ENCODE measurements at places on chromosomes 16 and 17.

GRCh38 chr17:68624381-68624780, 23.2 kb upstream of the FAM20A start:
- DNase-seq, result no peak

GRCh38 chr16:49578435-49579024, 204.9 kb downstream of the C16orf78 start:
- no peak for DNase-seq

DNA sequence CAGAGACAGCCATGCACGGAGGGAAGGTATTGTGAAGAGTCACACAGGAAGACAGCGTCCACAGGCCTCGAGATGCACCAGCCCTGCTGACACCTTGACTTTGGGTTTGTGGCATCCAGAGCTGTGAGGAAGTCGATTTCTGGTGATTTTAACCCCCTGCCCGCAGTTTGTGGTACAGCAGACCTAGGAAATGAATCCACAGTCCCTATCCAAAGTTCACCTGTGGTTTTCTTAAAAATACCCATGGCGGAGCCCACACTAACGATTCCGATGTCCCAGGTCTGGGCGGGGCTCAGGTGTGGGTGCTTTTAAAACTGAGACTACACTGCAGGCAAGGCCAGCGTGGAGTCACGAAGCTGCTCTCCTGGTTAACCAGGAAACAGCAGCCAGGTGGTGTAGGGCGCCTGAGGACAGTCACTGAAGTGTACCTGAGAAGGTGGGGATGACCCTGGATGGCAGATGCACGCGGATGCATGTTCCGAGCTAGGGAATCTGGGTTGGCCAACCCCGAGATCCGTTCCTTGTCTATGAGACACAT, 14.4 kb upstream of the MEAK7 start:
- DNase-seq, result no peak

DNA sequence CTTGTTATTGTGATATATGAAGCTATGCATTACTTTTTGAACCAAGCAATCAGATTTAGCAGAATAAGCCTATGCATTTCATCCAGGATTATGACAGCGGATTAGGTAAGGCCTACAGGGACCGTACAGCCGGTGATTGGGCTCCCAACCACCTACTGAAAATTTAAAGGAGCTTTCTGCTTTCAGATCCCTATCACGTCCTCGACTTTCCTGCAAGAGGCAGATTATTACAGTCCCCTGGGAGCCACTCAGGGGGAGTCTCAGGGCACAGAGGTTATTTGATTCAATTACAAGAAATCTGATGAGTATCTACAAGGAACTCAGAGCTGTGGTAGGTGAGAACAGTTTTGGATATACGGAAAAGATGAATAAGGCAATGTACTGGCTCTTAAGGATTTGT, 80.7 kb downstream of the HS3ST3B1 start:
- DNase-seq, result no peak

DNA sequence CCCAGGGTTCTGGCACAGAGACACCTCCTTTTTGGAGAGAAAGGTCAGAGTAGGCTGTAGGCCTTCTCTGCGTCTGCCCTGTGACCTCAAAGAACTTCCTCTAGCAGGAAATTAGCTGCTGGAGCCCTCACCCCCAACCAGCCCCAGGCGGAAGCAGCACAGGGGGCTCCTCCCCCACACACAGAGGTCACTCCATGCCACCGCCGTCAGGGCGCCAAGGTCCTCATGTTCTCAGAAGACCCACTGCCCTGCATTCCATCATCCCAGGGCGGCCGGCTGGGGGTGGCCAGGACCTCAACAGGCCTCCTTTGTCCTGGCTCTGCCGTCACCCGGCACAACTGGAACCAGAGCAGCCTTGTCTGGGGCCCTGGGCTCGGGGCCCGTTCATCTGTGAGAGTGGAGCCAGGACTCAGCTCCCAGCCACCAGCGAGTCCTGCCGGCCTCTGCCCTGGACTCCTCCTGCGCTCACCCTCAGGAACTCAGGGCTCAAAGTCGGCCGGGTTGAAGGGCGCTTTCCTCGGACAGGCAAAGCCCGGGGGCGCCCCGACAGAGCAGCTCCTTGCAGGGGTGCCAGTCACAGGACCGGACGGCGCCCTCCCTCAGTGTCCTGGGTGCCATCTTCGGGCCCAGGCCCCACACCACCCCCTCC, 1.2 kb downstream of the TMC6 start:
- DNase-seq, result no peak

DNA sequence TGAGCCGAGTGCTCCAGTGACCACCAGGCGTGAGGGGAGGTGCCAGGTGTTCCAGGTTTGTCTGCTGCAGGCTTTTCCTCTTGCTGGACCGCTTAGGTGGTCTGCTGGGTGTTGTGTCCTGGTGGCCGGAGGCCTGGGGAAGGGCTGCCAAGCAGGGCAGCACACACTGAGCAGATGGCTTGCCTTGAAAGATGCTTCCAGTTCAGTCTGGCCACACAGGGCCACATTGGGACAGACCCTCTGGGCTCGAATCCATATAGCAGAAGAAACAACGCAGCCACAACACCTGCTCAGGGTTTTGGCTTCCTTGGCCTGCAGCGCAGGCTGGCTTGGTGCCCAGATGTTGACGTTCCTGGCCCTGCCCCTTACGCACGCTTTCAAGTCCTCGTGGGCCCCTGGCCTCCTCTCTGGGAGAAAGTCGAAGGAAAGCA, 24.8 kb downstream of the GINS2 start:
- DNase-seq, result no peak

DNA sequence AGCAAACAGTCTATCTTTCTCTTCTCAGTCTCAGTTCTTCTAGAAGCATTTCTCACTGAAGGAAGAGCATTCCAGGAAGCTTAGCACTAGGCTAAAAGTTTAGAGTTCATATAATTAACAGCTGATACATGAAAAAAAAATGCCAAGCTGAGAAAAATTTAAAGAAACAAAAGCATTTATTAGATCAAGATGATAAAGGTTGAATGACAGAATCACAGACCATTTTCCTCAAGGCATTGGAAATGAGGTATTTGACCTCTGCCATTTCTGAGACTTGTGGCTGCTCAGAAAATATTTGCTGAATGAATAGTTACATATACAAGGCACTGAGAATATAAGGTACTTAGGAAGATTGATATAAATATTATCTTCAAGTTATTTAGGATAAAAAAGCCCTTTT, 901.6 kb upstream of the GOT2 start:
- DNase-seq, result no peak

DNA sequence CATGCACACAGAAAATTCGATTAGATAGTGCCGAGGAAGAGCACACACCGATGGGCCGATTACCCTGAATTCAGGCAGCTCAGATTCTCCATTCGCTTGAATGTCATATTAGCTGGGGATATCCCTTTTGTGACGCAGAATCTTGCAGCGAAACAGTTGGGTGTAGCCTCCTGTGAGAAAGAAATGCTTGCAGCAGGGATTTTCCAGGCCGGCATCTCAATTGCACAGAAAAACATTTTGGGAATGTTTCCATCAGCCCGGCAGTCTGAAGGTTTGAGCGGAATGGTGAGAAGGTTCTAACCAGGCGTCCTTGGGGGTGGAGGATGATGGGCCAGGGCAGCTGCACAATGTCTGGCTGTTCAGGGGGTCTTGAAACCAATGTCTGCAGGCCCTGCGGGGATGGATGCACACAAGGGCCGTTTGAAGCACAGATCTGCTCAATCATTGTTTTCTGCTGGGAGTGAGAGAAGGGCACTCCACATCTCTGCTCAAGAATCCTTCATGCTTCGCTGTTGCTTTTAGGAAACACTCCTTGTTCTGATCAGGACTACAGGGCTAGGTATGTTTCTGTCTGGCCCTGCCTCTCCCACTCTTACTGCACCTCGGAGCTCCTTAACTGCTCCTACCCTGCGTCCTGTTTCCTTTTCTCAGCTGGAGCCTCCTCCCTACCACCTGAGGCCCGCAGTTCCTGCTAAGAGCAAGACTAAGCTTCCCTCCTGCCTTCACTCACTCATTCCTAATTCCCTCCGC, 94.6 kb downstream of the CMIP start:
- DNase-seq, result no peak

- no peak for DNase-seq
Observed at GRCh38 chr17:80860703-80861417, 130.8 kb upstream of the CHMP6 start.

DNA sequence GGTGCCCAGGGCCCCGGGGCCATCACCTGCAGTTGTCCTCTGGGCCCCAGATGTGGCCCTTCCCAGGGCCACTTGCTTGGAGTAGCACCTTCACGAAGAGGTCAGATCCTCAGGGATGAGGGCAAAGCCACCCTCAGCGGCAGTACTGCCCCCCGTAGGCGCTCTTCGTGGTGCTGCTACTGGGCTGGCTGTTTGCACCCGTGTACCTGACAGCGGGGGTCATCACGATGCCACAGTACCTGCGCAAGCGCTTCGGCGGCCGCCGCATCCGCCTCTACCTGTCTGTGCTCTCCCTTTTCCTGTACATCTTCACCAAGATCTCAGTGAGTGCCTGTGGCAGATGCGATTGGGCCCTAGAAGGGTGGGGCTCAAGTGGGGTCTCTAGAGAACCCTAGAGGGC, 2.6 kb downstream of the SLC5A2 start:
- DNase-seq, result no peak

DNA sequence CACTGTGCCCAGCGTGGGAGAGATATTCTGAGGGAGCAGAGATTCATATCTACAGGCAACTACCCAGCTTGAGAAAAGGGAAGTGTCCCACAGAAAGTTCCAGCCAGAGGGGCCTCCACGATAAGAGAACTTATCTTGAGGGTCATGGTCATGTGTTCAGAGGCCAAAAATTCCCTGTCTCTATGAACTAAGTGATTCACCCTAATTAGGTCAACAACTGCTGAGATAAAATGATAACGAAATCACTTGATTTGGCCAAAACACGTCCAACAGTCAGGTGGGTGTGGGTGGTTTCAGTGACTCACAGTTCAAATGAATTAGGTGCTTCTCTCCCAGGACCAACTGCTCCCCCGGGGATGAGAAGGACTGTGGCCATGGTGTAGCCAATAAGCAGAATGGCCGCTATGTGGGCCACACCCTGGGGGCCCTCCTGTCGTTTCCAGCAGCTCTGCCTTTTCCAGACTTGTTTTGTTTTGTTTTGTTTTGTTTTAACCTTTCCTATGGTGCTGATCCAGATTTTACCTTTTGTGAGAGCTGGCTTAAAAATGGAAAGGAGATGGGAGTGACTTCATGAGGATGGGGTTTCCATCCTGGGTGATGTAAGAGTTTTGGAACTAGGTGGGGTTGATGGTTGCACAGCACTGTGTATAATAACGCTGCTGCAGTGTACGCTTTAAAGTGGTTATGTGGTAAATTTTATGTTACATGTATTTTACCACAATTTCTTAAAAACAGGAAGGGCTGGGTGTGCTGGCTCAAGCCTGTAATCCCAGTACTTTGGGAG, 8.7 kb downstream of the DNAI2 start:
- DNase-seq, result no peak

- DNase-seq, result peak; percentile 62
Observed at GRCh38 chr17:34254651-34255380, at the start of gene CCL2. CCL2 (plus strand) TSS chr17:34255285; CDS start chr17:34255350, 65 bp downstream.

DNA sequence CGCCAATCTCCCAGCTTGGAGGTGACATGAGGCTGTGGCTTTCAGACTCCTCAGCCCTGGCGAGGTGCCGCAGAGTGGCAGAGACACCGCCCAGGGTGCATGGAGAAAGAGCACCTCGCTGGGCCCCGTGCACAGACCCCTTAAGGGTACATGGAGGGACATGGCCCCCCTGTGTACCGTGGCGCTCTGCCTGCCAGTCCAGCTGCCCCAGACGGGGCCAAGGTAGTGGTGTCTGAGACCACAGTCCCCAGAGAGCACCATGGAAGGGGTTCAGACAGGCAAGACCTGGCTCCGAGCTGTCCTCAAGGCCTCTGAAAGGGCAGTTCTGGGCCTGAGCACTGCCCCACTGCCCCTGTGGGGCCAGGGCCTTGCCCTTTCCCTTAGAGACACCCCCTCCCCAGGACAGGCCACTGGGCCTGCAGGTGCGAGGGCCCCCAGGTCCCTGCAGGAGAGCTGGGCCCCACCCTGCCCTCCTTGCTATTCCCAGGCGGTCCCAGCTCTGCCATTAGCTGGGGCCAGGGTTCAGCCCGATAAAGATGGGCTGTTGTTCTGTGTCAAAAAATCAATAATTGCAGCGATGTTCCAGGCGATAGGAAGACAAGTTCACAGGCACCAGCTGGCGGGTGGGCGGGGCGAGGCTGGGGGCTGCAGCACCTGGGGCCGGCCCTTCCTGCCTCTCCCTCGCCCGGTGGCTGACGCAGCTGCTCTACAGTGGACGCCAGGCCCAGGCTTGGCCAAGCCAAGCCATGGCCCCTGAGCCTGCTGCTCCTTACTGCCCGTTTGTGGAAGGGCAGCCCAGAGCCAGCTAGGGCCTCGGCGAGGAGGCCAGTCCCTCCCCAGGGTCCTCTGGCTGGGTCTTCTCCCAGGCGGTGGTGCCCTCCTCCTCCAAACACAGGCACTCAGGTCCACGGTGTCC, 51.7 kb downstream of the ZFPM1 start:
- no peak for DNase-seq

- DNase-seq, result no peak
Observed at GRCh38 chr16:11783319-11784037, 13.6 kb downstream of the ZC3H7A start.

GRCh38 chr17:13346996-13347762, 254.6 kb downstream of the HS3ST3A1 start:
- peak; percentile 58 for DNase-seq

GRCh38 chr16:54932737-54933254, 2.1 kb downstream of the IRX5 start:
- DNase-seq, result no peak

DNA sequence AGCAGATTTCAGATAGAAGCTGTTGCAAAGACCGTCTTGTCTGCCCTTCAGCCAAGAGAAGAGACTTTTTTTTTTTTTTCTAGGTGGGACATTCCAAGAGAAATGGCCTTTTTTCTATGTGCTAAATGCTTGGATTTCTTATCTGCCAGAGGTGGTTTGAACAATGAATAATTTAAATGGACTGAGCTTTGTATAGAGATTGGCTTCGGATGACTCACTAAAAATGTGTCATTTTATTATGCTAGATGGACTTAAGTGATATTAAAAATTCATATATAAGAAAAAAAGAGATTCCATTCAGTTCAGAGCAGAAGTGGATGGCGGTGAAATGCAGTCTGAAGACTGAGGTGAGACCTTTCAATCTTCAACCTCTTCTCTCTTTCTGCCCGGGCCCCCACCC, 58.4 kb downstream of the MEAK7 start:
- no peak for DNase-seq

- DNase-seq, result peak; percentile 9
Observed at GRCh38 chr17:34386697-34387550, 23.9 kb upstream of the CCL1 start.

- no peak for DNase-seq
Observed at GRCh38 chr17:82935966-82936767, 96.3 kb upstream of the ZNF750 start.

Data from AG08396 (cell line).